ENCODE measurements at places on chromosomes 1 and 21.

DNA sequence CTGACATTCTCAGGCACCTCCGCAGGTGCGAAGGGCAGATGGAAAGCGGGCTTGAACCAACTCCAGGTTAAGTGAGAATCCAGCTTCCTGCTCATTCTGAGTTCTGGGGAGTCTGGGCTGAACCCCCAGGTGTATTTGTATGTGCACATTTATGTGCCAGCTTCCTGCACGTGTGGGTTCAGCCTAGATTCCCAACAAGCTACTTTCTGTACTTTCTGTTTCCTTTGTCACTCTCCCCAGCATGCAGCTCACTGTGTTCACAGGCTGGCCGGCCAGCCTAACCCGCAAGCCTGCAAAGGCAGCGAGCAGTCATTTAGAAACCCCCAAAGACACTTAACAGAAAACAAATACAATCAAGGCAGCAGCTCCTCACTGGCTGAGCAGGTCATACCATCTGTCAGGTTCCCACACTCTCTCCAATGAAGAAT, 1.3 kb upstream of the IL19 start:
- no peak for DNase-seq

DNA sequence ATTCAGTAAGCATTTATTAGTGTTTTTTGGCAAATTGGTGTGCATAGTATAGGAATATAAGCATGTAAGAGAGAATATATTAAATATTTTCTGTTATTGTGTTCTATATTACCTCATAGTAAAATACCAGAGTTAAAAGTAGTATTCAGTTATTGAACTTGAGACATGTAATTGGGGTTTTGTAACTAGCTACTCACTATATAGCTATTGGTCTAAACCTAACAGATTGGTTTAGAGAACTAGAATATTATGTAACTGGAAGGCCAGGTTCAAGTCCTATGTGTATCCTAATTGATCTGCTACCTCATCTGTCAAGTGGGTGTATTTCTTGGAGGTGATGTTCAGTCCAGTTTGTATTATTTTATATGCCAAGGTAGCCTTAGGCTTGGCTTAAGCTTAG, 26.3 kb downstream of the CLIC4 start:
- no peak for DNase-seq

DNA sequence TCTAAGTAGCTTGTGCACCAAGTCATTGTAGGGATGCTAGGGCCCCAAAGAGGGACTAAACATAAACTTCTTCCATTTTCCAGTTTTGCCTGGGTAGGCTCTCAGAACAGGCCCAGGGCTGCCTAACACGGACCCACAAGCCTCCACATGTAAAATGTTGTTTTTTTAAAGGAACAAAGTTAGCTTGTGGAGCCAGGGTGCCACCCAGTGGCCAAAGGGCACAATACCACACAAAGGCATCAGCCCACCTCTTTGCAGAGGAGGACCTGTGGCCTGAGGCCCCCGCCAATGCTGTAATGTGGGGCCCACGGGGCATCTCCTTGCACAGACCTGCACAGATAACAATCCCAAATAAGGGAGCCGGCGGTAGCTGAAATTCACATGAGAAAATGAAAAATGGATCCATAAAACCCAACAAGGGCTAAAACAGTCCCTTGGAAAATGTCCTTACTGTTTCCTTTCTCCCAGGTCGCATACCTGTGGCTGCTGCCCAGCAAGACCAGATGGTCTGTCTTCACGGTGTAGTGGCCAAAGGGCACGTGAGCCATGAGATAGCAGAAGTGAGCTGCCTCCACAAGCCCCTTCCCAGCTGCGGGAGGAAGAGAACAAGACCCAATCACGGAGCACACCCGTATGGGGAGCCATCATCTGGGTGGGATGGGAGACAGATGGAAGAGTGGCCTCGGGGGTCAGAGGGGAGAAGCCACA, 23.8 kb downstream of the SEC16B start:
- peak; percentile 41 for DNase-seq

DNA sequence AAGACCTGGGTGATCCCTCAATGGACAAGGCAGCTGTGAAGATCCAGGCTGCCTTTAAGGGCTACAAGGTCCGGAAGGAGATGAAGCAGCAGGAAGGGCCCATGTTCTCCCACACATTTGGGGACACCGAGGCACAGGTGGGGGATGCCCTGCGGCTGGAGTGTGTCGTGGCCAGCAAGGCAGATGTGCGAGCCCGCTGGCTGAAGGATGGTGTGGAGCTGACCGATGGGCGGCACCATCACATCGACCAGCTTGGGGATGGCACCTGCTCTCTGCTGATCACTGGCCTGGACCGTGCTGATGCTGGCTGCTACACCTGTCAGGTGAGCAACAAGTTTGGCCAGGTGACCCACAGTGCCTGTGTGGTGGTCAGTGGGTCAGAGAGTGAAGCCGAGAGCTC, 85.2 kb downstream of the TRIM11 start:
- no peak for DNase-seq

DNA sequence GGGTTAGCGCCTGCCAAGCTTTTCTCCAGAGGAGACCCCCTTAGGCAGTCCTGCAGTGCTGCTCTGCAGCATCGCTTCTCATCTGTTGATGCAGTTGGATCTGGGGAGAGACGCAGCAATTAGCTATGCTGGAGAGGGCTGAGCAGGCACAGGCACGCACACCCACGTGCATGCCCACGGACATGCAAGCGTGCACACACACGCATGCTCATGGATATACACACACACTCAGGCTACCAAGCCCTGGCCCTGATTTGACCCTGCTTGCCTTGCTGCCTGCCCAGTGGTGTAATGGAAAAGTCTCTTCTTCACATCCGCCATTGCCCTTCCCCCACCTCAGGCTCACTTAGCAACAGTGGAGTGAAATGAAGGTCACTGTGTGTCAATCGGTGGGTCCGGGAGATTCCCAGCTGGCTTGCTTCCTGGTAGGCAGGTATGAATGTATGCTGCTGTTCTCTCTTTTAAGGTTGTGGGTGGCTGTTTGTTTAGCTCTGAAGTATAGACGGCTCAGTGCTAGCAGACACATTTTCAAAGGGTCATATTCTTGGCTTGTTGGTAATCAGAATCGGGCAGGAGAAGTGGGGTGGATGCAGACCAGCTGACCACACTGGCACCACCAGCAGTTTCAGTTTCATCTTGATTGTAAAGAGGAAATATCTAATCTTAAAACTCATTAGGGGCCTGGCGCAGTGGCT, 9.5 kb downstream of the ATP1B1 start:
- no peak for DNase-seq

DNA sequence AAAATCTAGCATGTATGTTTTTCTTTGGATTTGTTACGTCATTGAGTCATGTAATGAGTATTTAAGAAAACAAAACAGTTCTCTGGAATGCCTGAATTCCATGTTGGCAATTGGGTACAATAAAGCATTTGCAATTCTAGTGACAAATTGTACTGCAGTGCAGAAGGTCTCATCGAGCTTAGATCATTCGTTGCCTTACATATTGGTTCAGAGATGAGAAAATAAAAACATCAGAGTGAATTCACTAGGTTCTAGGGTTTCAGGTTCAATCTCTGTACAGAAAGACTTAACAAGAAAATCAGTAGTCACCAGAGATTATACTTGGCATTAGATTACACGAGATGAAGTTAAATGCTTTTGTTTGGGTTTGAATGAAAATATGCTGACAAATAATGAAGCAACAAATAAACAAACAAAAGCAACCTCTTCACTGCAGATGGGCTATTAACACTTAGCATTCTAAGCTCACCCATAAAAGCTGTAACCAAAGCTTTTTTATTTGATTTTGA, 124.7 kb downstream of the RYR2 start:
- DNase-seq: no peak

DNA sequence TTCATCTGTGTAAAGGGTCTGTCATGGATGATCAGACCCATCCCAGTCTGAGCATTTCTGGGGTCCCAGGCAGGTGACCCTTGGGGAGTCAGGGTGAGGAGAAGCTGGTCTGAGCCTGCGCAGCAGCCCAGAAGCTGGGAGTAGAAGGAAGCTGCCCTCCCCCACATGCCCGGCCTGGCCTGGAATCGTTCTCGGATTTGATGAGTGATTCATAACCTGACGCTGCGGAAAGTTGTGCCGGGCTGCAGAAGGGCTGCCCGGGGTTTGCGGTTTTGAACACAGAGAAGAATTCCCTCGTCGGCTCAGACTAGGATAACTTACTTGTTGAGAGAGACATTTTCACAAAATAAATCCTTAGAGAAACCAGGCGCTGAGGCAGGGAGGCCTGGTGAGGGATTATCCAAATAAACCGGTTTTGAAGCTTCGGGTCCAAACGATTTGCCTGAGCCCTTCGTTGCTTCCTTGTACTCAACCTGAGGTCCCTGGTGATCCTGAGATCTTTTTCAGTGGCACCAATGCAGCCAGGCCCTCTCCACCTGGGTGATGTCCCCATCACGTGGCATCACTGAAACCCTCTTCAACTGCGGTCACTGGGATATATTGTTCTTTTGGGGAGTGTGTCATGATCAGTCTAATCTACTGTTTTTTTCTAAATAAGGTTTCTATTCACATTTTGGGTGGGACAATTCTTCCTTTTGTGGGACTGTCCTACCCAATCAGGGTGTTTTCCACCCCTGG, 29.2 kb downstream of the EPHB2 start:
- DNase-seq: no peak

DNA sequence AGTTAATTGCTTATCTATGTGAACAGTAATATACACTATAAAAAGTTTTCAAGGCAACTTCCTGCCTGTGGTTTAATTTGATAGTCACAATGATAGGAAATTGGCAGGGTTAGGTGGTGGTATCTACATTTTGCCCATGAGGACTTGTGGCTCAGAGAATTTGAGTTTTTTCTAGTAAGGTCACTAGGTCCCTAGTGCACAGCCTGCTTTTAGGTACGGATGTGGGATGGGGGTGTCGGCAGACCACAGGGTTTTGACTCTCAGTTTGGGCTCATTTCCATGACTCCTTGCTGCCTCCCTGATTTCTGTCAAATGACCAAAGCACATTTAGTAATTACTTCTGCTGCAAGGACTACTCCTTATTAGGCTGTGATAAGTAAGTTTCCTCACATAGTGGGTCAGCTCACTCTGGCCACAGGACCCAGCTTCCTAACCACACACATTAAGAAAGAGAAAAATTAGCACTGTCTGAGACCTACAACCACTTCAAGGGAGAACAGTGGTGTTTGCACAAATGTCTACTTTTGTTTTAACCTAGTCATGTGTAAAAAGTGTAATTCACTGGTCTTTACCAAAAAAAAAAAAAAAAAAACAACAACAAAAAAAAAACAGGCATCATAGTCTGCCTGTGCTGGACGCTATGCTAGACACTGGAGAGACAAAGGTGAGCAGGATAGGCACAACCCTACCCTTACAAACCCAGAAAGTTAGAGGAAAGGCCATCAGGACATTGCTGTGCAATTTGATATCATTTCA, 43.7 kb downstream of the MRPL39 start:
- DNase-seq: no peak

- DNase-seq: no peak
Measured at GRCh38 chr1:77040826-77041225, 173.5 kb downstream of the ST6GALNAC5 start.

- DNase-seq: no peak
Measured at GRCh38 chr1:221076391-221076811, 197.2 kb downstream of the HLX start.

GRCh38 chr1:28642056-28642846, 616 bp downstream of the TAF12 start:
- no peak for DNase-seq

DNA sequence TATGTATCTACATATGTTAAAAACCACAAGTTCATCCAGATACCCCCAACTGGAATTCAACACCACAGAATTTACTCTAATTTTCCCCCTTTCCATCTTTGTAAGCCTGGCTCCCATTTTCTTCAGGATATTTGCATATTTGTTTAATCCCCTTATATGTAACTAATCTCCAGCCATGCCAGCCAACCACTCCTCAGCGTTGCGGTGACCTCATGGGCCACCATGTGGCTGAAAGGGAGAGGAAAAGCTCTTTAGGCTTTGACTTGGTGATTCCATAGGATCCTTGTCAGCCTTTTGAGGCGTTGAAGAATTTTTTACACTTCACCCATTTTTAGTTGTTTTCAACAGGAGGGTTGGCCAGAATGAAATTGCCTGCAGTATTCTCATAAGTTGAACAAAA, 10.0 kb downstream of the CLDN19 start:
- no peak for DNase-seq

DNA sequence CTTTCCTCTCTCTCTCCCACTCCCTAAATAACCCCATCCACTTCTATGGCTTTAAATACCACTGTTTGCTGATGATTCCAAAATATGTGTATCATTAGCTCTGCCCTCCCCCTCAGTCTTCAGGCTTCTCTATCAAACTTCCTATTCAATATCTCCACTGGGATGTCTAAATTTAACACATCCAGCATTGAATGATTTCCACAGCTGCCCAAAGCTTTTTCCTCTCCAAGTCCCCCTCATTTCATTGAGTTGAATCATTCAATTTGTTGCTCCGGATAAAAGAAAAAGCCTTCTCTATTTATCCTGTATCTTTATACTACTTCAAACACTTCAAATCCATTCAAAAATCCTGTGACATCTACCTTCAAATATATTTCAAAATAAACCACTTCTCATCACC, 225.0 kb downstream of the SEC16B start:
- DNase-seq: no peak

- no peak for DNase-seq
Measured at GRCh38 chr1:94031154-94031553, 89.8 kb downstream of the ABCA4 start.

DNA sequence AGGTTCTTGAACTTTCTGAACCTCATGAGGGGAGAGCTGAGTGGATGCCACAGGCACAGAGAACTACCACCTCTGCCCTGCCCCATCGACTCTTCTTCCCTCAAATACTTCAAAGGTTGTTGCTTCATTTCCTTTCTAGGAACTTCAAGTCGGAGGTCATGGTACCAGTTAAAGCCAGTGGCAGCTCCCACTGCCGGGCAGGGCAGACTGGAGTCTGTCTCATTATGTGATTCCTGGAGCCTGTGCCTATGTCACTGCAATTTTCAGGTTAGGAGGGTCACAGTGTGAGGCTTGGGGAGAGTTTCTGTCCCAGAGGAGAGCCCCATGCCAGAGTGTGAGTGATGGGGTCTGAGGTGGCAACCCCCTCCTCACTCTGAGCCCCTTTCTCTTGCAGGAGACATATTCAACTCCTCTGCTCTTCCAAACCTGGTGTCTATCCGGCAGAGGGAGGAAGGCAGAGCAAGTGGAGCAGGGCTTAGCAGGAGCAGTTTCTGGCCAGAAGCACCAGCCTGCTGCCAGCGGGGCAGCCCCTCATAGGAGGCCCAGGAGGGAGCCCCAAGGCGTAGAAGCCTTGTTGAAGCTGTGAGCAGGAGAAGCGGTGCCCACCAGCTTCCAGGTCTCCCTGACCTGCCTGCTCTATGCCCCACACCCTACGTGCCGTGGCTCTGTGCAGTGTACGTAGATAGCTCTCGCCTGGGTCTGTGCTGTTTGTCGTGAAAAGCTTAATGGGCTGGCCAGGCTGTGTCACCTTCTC, 29.3 kb downstream of the CAMK1G start:
- DNase-seq: no peak

Data from amygdala (tissue), 56 donors.